Memory B cell (primary cell): ENCODE measurements at places on chromosomes 7 and 10.

DNA sequence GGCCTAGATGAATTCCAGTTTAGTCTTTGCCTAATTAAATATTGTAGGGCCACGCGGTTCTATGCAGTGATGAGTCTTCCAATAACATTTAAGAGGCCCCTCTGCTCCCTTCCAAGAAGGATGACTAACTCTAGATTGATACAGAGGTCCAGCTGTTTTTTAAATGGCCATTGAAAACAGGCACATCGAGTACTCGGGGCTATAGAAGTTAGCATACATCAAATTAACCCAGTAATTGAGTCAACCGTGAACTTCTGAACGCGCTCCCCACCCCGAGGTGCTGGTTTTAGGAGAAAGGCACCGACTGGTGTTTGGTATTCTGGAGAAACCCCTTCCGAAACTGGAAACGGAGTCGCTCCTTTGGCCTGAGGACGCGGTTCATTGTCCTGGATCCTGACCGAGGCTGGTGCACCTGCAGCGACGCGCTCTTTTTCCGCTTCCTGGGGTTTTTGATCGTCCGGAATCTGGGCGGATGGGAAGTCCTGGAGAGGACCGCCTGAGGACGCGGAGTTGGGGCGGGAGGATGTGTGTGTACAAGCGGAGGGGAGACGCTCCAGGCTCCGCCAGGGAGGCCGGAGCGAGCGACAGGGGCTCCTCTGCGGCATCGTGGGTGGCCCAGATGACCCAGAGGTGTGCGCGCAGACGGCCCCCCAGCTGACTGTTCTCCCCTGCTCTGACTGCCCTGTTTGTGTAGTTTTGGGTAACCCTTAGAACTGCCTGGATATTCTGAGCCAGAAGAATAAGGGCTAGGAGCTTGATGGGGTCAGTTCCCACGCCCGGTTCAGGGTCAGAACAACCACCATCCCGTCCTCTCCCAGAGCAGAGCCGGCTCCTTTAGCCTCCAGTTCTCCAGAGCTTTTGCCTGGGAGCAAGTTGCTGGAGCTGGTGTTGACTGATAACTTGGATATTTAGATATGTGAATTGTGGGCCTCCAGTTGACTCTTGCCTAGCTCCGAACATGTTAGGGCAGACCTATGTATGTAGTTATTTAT, 711 bp downstream of the FAM221A start:
- H3K36me3 ChIP-seq: no peaks in the 10 kb centered on the region
- H3K27me3 ChIP-seq: no peaks in the 10 kb centered on the region
- H3K4me3 ChIP-seq: peak overlapping the region; percentile 88

DNA sequence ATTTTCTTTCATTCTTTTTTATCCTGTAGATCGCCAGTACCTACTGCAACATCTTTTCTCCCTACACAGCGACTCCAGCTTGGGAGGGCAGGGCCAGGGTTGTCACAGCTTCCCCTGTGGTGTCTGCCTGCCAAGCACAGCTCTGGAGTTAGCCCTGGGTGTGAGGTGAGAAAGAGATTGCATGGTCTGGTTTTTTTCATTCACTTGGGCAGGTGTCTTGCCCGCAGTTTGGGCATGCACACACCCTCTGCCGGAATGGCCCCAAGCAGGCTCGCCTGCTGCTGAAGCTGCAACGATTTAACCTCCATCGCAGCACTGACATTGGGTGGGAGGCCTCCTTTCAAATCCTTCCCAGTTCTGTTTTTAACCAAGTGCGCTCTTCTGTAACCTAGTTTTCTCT, 132.8 kb downstream of the WNT2 start:
- H3K27ac ChIP-seq: no peak overlapping the region
- H3K27me3 ChIP-seq: no peaks in the 10 kb centered on the region
- DNase-seq: no peak
- H3K36me3 ChIP-seq: peaks cover 23% of the 10 kb centered on the region
- H3K4me3 ChIP-seq: no peak overlapping the region

DNA sequence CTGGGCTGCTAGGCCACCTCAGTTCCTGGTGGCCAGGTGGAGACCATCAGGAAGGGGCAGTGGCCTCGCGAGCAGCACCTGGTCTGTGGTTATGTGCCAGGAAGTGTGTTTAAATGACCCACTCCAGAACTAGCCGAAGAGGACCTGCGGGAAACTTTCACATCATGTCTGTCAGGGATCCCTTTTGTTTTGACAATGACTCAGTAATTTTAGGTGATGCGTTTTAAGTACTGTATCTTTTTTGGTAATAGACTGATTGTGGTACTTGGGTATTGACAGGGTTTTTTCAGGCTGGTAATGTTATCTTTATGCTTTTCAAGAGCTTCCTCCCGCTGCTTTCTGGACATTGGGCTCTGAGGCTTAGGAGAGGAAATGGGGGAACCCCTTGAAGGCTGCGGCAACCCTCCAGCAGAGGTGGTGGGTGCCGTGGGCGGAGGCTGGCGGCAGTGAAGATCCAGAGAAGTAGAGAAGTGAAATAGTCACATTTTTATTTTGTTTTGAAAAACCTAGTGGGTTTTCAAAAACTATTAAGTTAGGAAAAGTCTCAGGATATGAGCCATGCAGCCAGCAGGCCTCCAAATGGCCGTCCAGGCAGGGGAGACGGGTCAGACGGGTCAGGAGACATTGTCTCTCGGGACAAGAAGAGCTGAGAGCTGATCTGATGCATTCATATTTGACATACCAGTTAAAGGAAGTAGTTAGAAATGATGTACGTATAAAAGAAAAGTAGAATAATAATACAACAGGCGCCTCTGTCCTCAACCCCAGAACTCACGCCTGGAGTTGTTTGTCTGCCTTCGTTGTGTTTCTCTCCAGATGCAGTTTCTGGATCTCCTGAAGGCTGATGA, 27.7 kb downstream of the PPP2R2D start:
- peak; percentile 18 for DNase-seq
- peak overlapping the region; percentile 35 for H3K4me3 ChIP-seq
- peak overlapping the region; percentile 39 for H3K27ac ChIP-seq
- no peaks in the 10 kb centered on the region for H3K27me3 ChIP-seq
- peaks cover 41% of the 10 kb centered on the region for H3K4me1 ChIP-seq

- DNase-seq: no peak
- no peak overlapping the region for H3K4me3 ChIP-seq
Measured at GRCh38 chr10:78259391-78259790, 225.7 kb downstream of the RPS24 start.

- no peak overlapping the region for H3K4me3 ChIP-seq
- no peak overlapping the region for H3K27ac ChIP-seq
- no peak for DNase-seq
- no peaks in the 10 kb centered on the region for H3K36me3 ChIP-seq
- no peaks in the 10 kb centered on the region for H3K4me1 ChIP-seq
- peaks cover 26% of the 10 kb centered on the region for H3K27me3 ChIP-seq
Measured at GRCh38 chr10:101080933-101081931, 19.4 kb downstream of the KAZALD1 start.

DNA sequence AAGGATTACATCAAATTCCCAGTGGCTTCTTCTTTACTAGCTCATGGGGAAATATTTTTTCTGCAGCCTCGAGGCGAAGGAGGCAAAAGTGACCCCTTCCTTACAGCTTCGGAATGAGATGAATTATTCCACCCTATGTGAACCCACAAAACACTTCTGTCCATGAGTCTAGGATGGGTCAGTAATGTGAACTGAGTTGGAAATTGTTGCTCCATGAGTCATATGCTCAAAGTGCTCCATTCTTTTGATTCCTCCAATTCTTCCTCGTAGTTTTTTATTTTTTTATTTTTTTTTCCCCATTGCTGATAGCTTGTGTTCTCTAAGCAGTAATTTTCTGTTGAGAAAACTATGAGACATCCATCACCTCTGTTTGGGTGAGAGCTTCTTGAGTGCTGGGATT, 31.7 kb upstream of the FAM204A start:
- no peak overlapping the region for H3K4me3 ChIP-seq
- no peak for DNase-seq
- H3K27me3 ChIP-seq: peaks cover 10% of the 10 kb centered on the region
- no peak overlapping the region for H3K27ac ChIP-seq

GRCh38 chr10:43857206-43857930, 208.7 kb upstream of the ZNF32 start:
- no peaks in the 10 kb centered on the region for H3K27me3 ChIP-seq
- H3K4me3 ChIP-seq: no peak overlapping the region
- no peaks in the 10 kb centered on the region for H3K36me3 ChIP-seq
- no peak for DNase-seq
- no peaks in the 10 kb centered on the region for H3K4me1 ChIP-seq

DNA sequence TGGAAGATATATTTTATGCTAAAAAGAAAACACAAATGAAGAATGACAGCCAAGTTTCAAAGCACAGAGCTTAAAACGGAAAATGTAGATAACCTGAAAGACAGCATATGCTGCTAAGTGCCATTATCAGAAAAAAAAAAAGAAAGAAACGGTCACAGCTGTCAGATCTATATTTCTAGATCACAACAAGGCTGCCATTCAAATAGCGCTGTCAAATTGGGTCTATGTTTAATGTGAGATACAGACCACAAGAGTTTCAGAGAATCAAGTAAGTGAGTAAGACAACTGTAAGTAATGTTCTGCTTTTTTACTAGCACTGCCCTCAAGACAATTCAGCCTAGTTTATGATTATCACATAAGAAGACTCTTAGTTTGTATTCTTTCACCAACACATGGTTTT, 66.1 kb upstream of the RNF148 start:
- H3K4me3 ChIP-seq: no peak overlapping the region
- H3K27ac ChIP-seq: no peak overlapping the region
- H3K4me1 ChIP-seq: no peaks in the 10 kb centered on the region
- no peaks in the 10 kb centered on the region for H3K36me3 ChIP-seq
- no peaks in the 10 kb centered on the region for H3K27me3 ChIP-seq
- no peak for DNase-seq

DNA sequence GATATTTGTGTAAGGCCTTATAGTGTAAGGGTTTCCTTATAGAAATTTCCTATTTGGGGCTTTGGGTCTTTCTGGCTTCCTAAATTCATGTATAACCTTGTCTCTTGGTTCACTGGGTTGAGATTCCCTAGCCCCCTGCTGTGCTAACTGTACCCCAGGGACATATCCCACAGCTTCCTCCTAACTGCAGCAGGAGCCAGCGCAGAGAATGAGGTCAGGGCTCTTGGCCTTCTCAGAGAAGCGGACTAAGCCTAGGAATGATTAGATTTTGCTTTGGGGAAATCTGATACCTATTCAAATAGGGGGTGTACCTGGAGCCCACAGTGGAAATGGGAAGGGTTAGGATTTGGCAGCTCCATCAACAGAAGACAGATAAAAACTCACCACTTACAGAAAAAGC, 138.1 kb upstream of the EFCAB10 start:
- DNase-seq: no peak
- no peaks in the 10 kb centered on the region for H3K36me3 ChIP-seq
- H3K4me1 ChIP-seq: peaks cover 7% of the 10 kb centered on the region
- H3K27me3 ChIP-seq: no peaks in the 10 kb centered on the region
- no peak overlapping the region for H3K27ac ChIP-seq

DNA sequence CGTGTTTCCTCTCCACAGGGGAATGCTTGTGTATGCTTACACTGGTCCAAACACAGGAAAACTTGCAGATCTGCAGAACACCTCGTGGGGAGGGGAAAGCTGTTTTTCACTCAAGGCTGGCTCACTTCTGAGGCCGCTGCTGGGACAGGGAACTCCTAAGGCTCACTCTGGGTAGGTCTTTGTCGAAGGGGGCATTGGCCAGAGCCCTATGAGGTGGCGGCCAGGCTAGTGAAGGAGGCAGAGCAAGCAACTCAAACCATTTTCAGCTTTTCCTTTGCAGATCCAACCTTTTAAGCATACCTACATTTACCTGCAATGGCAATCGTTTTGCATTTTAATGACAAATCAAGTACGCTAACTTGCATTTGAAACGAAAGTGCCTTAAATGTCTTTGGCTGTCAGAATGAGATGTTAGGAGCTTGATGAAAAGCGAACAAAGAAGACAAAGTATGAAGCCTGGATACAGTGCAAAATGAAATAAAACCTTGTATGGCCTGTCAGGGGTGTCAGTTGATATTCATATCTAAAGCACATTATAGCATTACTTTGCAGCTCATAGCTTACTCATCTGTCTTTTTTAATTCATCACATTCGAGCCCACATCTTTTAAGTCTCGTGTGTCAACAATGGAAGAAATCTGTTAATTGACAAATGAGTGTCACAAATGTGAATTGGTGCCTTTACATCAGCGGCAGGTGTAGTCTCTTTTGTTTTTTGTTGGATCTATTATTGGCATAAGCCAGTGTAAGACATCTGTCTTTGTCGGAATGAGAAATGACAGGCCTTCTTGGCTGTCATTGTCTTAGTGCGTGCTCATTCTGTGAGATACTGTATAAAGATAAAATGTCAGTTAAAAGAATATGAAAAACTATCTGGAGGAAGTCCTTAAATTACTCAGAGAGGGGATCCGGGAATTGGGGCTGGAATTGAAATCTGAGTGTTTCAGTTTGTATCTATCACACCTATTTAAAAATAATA, 30.5 kb downstream of the LRMDA start:
- no peak overlapping the region for H3K27ac ChIP-seq
- no peaks in the 10 kb centered on the region for H3K4me1 ChIP-seq
- no peak overlapping the region for H3K4me3 ChIP-seq
- H3K27me3 ChIP-seq: peaks cover 7% of the 10 kb centered on the region
- no peak for DNase-seq
- no peaks in the 10 kb centered on the region for H3K36me3 ChIP-seq
